Bone marrow (tissue), 2 donors: ENCODE measurements at places on chromosomes 5 and 9.

- no peak for DNase-seq
These were observed 46.0 kb upstream of the OSMR start for GRCh38 chr5:38799556-38800377.

DNA sequence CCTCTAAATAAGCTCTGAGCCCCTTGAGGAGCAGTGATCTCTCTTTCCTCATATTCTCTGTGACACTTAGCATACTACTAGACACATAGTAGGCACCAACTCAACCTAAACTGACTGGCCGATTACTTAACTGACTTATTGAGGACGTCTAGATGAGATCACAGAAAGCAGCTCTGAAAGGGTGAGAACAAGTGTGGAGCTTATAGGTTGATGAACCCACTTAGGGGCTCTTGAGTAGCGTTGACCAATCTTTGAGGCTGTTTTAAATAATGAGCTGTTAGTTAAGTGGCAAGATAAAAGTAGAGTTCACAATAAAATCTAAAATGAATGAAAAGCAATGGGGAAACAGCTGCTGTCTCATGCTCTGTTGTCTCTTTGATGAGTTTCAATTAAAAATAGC is 124.7 kb upstream of the TNPO1 start:
- DNase-seq, result no peak

- no peak for DNase-seq
These were observed 735.6 kb upstream of the RIOK2 start for GRCh38 chr5:97918620-97919019.

DNA sequence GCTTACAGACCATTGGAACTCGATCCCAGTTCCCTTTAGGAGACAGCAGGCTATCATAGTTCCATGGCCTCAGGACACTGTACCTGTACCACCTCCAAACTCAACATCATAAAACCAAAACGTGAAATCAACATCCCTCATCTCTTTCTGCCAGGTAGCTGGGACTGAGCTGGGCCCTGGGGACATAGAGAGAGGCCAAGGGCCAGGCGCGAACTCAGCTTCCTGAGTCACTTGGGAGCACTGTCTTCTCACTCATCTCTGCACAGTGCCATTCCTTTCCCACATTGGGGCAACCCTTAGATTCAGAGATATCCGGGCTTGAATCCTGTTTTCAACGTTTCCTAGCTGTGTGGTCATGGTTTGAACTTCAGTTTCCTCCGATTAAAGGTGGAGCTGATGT is 12.2 kb downstream of the DAB2IP start:
- no peak for DNase-seq
